ENCODE measurements at places on chromosomes 5 and 9.

GRCh38 chr5:32996336-32996735 lies 285.2 kb downstream of the NPR3 start:
- DNase-seq, result no peak

- DNase-seq, result no peak
These were observed 90.8 kb downstream of the SUSD1 start for GRCh38 chr9:112084334-112084733.

DNA sequence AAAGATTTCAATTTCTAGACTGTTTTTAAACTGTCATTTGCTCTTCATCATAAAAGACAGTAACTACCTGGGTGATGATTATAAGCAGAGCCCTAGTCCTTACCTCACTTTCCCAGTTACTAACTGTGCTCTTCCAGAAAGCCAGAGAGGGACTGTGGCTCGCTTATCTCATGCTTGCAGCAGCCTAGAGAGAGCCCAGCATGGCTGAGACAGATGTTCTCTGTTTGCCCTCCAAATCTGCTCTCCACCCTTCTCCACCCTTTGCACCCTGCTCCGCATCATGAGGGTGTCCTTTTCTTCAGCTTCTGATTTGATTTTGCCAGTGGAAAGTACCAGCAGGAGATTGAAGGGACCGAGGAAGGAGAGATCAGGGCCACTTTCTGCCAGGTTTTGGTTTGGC lies 61.2 kb upstream of the SELENOP start:
- DNase-seq, result no peak

GRCh38 chr5:132099076-132099748 lies 25.6 kb downstream of the CSF2 start:
- no peak for DNase-seq

DNA sequence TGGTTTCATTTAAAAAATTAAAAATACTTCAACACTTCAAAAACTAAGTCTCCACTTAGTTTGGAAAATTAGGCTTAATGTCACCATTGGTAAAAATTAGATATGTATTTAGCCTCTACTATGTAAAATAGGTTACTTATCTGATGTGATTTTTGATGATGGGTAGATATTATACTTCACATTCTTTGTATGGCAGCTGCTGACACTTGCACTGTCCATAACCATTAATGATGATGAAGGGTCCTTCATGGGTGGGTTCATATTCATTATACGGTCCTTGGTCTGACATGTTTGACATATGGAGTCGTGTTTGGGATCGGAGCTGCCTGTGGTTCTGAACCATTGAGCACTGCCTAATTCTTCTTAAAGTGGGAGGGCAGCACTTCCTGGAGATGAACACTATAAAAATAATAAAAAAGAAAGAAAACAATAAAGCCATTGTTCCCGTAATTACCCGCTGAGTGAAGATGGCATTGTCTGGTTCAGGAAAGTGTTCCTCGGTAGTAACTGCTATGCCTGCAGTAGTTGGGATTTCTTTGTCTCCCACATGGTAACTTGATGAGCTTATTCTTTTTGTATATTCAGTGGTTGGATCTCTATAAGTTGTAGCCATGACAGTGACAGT lies 2.2 kb downstream of the LRRTM2 start:
- DNase-seq, result no peak
